Activated gamma-delta T cell treated with anti-CD3 and anti-CD28 coated beads, Interleukin-2, amount 50 U/mL, for 16 hours (primary cell): ENCODE measurements at places on chromosomes 1 and 21.

DNA sequence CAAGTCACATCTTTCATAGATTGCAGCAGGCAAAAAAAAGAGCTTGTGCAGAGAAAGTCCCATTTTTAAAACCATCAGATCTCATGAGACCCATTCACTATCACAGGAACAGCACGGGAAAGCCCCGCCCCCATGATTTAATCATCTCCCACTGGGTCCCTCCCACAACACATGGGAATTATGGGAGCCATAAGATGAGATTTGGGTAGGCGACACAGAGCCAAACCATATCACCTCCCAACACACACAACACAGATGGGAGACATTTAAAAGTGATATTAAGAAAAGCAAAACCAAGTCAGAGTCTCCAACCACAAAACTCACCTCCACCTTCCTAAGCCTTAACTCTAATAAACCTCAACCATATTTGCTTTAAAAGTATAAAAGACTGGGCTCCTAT, 61.5 kb upstream of the TIAM1 start:
- DNase-seq: no peak

DNA sequence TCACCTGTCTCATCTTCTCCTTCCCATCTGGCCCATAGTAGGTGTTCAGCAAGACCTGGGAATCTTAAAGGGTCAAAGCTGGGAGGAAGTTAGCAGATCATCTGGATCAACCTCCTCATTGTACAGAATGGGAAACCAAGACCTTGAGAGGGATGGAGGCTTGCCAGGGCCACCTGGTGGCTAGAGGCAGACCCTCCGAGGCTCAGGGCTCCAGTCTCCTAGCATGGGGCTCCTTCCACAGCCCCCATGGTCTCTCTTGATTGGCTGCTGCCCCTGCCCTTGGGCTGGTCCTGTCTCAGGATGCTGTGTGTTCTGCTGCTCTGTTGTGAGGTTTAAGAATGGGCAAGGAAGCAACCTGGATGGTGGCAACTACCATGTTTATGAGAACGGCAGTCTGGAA, 68.7 kb upstream of the CNTN2 start:
- no peak for DNase-seq

- no peak for DNase-seq
Observed at GRCh38 chr1:59978511-59978910, 51.9 kb upstream of the CYP2J2 start.

DNA sequence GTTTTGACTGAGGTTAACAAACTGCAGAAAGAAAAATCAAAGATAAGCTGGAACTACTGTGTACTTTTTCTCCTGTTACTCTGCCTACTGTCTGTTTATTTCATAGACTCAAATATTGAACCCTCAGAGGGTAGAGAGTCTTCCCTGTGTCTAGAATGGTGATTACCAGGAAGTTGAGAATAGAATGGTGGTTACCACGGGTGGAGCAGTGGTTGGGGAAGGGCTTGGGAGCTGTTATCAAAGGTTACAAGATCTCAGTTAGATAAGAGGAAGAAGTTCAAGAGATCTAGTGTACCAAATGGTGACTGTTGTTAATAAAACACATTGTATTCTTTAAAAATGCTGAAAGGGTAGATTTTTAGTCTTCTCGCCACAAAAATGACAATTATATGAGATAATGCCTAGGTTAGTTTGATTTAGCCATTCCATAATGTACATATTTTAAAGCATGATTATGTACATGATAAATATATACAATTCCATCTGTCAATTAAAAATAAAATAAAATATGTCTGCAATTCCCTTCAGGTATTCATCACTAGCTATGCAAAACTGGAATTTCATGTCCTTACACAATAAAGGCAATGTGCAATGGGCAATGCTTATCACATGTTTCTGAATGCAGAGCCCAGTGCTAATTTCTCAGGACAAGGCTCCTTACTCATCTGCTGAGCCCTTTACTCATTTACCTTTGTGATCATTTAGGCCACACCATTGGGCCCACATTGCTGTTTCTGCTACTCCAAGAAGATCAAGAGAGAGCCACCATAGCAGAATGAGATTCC, 474.3 kb upstream of the CAMK1G start:
- no peak for DNase-seq

DNA sequence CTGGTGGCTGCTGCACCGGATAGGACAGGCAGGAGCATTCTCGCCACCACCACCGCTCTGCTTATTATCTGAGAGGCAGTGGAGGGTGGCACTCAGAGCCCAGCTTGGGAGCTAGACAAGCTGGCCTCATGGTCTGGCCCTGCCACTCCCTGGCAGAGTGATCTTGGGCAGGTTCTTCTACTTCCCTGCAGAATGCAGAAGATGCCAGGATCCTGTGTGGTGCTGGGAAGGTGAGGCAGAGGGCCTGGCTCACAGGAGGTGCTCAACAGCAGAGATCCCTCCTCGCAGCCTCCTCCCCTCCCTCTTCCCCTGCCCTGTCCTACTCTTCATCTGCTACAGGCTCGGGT, 60.4 kb downstream of the ARHGEF10L start:
- no peak for DNase-seq

GRCh38 chr1:99776120-99776519, 9.7 kb upstream of the FRRS1 start:
- DNase-seq: no peak

GRCh38 chr1:242530761-242531160, 6.3 kb upstream of the PLD5 start:
- DNase-seq: no peak

GRCh38 chr1:40076895-40077312, 20.1 kb downstream of the PPT1 start:
- DNase-seq: no peak

DNA sequence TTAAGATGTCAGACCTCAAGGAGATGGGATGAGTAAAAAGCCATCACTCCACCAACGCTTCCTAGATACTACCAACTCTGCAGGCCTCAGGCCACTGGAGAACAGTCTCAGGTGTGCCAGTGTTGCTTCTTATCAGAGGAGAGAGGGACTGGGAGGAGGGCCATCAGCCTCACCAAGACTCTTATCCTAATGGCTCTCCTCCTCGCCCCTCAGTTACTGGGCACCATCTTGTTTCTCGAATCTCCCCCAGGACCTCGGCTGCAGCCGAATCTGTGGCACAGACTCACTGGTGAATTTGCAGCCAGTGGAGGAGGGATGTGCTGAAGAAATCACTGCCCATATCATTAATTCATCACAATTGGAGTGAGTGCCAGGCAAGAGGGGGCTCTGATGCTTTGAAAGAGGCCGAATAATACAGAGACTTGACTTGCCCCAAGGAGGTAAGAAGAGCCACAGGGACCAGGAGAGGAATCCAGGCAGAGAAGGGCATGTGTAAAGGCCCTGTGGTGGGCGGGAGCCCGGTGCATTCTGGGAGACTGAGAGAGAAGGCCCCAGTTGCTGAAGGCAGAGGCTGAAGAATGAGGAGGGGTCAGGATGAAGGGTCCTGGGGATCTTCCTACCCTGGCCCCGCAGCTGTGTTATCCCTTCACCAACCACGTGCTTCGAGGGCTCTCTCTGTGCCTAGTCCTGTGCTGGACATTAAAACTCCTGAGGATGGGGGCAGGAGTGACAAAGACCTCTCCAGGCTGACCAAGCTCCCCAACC, 129.8 kb downstream of the PTPRU start:
- DNase-seq: no peak

GRCh38 chr1:21822349-21822748, 10.3 kb downstream of the LDLRAD2 start:
- no peak for DNase-seq

DNA sequence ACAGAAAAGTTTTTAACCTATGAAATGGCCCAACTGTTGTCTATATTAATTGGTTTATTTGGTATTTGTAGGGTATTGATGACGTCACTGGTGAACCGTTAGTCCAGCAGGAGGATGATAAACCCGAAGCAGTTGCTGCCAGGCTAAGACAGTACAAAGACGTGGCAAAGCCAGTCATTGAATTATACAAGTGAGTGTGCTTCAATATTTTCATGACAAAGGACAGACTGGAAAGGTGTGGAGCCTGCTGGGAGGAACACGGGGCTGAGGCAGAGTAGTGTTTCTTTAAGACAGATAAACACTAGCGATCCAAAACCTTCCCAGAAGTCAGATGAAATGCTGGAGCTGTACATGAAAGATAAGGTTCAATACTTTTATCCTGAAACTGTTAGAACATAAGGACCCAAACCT, 76.7 kb downstream of the AK4 start:
- no peak for DNase-seq

- no peak for DNase-seq
Observed at GRCh38 chr1:17197696-17198095, 7.2 kb upstream of the PADI1 start.

DNA sequence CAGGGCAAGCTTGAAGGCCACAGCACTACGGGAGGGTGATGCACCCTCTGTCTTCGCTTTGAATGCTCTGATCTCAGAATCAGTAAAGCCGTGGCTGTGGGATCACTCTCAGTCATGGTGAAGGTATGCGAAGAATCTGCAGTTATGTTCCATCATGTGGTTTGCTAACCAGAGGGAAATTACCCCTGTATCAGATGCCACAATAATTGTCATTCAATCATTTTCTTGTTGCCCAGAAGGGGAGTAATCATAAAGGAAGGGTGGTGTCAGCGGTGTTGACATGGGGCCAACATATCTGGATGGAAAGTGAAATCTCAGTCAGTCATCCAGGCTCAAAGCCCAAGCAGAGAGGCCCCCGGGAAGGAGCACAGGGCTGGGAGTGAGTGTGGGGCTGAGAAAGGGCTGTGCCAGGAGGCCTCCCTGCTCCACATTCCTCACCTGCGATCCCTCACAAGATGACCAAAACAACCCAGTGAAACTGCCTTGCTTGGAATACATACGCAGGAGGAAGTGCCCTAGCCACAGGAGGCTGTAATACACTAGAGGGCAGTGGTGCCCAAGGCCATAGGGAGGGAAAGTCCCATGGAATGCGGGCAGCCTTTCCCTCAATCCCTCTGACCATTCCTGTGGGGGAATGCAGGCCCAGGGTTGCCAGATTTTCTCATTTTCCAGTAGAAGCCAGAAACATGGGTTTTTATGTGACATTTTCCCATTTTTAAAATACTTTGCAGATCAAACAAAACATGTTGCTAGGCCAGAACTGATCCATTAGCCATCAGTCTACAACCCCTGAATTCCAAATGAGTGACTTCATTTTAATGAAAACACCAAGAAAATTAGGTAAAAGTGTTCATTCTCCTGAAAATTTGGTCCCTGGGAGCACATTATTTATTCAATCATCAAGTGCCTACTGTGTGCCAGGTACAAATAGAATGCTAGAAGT, 95.7 kb upstream of the VANGL1 start:
- DNase-seq: no peak

GRCh38 chr1:188343914-188344313, 1515.2 kb downstream of the PLA2G4A start:
- DNase-seq: no peak

- no peak for DNase-seq
Observed at GRCh38 chr21:45950740-45951515, 30.6 kb upstream of the COL6A1 start.

- no peak for DNase-seq
Observed at GRCh38 chr1:7366286-7366954, 404.7 kb upstream of the VAMP3 start.

DNA sequence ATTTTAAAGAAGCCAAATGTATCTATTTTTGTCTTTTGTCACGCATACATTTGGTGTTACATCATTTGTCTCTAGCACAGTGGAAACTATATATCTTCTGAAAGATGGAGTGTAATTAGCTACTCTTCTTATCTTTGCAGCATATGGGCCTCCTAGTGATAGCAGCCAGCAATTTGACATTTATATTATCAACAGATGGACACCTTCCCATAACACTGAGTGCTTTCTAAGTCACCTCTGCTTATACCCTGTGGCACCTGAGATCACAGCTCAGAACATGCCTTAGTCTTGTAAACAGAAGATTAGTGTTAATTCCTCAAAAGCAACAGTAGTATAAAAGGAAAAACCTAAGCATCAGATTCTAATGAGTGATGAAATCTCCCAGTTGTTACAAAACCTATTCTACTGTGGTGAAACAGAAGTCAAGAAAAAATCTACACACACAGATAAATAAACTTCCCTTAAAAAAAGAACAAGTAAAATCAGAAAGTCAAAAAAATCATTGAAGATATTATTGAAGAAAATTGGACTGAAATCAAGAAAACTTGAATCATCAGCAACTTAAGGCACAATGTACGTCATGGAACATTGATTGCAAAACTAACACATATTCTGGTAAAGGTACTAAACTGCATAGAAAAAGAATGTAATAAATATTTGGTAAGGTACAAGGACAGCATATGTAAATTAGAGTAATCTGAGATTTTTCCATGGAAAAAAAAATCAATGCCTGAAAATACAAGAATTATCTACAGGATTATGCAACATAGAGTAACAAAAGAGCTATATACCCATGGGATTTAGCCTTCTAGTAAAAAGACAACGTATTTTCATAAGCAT, 61.7 kb downstream of the KCNT2 start:
- no peak for DNase-seq

GRCh38 chr1:10637834-10638558, 158.4 kb downstream of the CASZ1 start:
- no peak for DNase-seq

DNA sequence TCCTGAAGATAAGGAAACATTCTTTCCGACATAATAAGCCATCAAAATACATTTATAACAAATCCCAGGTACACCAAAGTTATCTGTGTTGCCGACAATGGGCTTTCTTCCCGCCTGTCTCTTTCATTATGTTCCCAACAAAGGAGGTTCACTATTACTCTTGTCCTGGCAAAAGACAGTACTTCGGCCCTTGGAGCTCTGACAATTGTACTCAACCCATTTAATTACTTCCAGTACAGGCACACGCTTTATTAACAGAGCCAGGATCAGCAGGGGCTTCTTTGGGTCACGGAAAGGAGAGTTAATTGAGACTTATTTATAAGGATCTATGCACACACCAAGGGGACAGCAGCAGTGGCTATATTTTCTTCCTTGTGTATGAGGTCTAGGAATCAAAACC, 46.6 kb upstream of the DUSP10 start:
- DNase-seq: no peak

- no peak for DNase-seq
Observed at GRCh38 chr21:17679002-17679600, 66.4 kb upstream of the BTG3 start.

DNA sequence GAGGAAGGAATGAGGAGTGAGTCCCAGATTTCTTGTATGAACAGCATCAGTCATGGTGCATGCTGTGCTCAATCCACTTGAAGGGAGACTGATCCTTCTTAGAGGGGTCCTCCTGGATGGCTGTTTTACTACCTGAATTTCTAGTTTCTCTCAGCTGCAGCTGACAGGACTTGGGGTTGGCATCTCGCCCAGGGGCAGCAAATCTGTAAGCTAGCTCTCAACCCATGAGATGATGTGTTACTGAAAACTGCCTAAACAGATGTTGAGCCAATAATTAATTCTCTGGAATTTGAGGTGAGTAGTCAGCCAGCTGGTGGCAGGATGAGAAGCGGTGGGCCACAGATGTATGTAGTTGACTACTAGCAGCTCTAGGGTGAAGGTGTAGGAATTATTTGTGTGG, 19.6 kb downstream of the BACH1 start:
- no peak for DNase-seq

GRCh38 chr1:180994262-180994661, 28.4 kb downstream of the STX6 start:
- DNase-seq: no peak

GRCh38 chr1:183089025-183089639, 65.9 kb downstream of the LAMC1 start:
- no peak for DNase-seq
